Inflammatory macrophage treated with lipopolysaccharide for 1 hour (primary cell): ENCODE measurements at places on chromosomes 12 and 14.

GRCh38 chr14:98966016-98966415 is 306.0 kb downstream of the BCL11B start:
- DNase-seq, result no peak

- DNase-seq, result peak; percentile 58
Observed at GRCh38 chr14:70700955-70701585, 59.4 kb downstream of the TTC9 start.

DNA sequence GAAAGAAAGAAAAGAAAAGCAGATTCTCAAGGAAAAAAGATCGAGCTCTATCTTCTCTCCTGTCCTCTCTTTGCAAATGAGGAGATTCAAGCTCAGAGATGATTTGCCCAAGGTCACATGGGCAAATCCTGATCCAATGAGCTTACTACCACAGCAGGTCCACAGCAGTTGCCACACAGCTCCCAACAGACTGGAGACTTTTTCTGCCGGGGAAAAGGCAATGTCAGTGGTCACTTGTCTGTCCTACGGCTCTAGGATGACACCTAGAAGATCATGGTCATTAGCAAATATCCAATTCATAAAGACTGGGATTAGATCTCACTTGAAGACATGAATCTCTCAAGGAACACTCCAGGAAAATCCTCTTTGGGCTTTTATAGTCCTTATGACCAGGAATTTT is 58.8 kb downstream of the TTC7B start:
- no peak for DNase-seq

DNA sequence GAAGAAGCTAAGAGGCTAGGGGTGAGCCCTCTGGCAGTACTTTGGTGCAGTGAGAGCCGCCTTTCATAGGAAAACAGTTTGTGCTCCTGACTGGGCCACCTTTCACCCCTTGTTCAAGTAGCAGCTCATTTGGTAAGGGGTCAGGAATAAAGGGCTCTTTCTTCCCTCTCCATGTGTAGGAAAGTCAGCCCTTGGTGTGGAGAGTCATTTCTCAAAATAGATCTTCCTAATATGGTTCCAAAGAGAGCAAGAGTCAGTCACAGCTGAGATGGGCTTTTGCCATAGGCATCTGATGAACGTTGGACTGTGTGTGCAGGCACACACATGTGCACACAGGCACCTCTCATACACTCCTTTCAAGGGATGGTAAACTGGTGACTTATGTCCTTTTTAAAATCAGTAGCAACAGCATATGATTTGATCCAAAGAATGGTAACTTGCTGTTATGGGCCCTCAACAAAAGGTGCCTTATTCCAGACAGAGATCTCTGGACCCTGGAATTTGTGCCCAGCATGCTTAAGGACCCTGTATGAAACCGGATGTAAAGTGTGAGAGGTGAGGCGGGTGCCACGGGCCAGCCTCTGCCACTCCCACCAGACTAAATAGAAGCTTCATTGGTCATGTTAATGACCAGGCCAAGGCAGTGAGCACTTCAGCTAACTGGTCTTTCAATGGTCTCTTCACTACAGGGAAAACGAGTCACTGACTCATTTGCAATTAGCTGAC is 16.7 kb upstream of the RIC8B start:
- no peak for DNase-seq

DNA sequence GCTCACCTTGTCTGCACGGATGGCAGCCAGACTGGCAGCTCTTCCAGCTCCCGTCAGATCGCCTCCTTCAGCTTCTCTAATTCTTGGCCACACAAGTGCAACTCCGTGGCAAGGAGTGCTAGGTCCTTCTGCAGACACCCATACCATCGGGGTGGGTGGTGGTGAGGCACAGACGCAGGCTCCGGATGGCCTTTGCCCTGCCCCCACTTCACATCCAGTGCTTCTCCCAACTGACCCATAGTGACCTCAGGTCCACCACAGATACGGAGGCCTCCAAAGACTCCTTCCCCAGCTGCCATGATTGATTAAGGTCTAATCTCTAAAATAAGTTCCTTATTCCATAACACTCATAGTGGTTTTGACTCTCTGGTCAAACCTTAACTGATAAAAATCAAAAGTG is 19.9 kb upstream of the CD27 start:
- no peak for DNase-seq

GRCh38 chr12:57046947-57047890 is 2.7 kb downstream of the MYO1A start:
- DNase-seq, result peak; percentile 38

DNA sequence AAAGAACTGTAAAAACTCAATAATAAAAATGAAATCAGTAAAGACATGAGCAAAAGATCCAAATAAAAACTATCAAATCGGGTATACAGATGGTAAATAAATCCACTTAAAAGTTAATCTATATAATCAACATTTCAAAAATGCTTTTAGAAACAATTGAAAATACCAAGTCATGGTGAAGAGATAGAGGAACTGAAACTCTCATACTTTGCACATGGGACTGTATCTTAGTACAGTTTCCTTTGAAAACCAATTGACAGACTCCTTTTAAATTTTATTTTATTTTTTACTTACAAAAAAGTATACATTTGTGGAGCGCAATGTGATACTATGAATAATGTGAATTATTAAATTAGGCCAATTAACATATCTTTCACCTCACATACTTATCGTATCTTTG is 98.6 kb upstream of the FAR2 start:
- DNase-seq, result peak; percentile 17
